Activated T-helper 1 cell treated with anti-CD3 and anti-CD28 coated beads, Interleukin-2, amount 50 U/mL, for 16 hours (primary cell): ENCODE measurements at places on chromosomes 1 and 21.

GRCh38 chr1:83960669-83961277, 38.2 kb downstream of the TTLL7 start:
- DNase-seq = no peak

DNA sequence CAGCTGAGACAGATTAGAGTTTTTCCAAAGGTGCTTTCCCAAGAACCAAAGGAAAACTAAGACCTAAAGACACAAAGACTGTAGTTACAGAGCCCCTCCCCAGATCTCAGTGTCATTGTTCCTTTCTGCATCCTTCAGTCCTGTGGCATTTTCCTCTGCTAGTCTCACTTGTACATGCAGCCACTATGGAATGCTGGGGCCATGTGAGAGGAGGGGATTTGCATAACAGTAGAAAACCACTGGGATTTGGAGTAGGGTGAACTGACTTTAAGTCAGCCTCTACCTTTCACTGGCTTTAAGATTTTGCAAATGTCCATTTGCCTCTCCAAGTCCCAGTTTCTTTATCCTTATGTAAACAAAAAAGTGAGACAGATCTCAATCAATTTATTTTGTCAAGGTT, 119.4 kb upstream of the F3 start:
- DNase-seq = no peak

GRCh38 chr1:110876748-110877341, 3.9 kb downstream of the CD53 start:
- DNase-seq = no peak

DNA sequence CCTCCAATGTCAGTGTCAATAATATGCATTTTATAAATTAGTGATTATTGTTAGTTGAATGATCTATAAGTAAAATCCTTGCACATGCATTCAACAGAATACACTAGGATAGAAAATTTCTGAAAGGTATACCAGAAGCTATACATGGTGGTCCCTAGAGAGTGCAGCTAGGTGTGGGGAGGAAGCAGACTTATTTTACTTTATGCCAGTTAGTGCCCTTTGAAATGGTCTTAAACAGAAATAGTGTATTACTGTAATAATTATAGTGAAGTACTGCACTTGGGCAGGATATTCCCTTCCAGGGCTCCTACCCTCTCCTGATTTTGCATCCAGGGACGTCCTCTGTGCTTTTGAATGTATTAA, 23.2 kb upstream of the WDR26 start:
- no peak for DNase-seq

- no peak for DNase-seq
Measured at GRCh38 chr1:63829349-63830327, 55.8 kb downstream of the ROR1 start.

DNA sequence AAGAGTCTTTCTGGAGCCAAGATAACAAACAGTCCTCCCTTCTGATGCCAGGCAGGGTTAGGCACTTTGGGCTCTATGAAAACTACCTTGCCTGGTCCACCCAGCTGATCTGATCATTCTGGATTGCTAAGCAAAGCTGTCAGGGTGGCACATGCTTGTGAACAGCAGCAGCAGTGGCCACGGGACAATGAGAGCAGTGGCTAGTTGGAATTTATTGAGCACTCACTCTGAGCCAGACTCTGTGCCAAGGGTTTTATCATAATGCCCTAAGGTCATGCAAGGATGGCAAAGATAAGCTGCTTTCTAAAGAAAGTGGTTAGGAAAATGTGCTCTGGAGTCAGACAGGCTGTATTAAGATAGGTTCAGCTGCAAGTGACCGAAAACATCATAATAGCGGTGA, 390.4 kb upstream of the VAMP3 start:
- no peak for DNase-seq

GRCh38 chr1:152001631-152002584, 8.2 kb upstream of the S100A10 start:
- DNase-seq = peak; percentile 57

DNA sequence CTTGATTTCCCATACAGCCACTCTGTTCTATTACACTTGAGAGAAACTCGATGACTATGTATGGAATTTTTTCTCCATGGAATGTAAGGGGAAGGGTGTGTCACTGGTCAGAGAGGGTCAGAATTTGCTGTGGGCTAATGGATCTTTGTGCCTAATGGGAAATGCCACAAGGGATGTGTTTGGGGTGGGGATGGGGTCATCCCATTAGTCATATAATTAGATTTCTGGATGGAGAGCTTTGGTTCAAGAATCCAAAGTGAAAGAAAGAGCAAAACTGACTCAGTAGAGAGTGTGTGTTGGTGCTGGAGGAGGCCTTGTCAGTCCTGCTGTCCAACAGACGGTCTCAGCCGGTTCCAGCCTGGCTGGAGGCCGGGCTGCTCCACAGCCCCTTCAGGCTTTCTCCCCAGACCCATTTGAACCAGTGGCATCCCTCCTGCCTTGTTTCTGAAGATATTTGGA, 86.4 kb downstream of the LAMC2 start:
- no peak for DNase-seq

DNA sequence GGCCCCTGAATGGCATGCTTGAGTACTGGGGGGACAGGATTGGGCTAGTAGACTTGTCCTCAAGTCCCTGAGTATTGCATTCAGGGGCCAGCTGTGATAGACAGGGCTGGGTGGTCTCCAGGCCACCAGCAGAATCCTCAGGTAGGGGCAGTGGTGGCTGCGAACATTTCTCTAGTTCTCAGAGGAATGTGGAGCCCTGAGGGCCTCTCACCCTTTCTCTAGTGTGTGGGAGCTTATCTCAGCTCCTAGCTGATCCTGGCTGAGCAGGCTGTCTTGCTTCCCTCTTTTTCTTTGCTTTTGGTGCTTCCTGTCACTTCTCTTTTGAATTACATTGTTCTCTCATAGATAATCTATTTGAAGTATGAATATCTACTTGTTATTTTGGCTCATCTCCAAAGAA, 30.0 kb upstream of the PM20D1 start:
- DNase-seq = no peak

- DNase-seq = no peak
Measured at GRCh38 chr1:171257607-171258076, 9.3 kb downstream of the FMO1 start.

DNA sequence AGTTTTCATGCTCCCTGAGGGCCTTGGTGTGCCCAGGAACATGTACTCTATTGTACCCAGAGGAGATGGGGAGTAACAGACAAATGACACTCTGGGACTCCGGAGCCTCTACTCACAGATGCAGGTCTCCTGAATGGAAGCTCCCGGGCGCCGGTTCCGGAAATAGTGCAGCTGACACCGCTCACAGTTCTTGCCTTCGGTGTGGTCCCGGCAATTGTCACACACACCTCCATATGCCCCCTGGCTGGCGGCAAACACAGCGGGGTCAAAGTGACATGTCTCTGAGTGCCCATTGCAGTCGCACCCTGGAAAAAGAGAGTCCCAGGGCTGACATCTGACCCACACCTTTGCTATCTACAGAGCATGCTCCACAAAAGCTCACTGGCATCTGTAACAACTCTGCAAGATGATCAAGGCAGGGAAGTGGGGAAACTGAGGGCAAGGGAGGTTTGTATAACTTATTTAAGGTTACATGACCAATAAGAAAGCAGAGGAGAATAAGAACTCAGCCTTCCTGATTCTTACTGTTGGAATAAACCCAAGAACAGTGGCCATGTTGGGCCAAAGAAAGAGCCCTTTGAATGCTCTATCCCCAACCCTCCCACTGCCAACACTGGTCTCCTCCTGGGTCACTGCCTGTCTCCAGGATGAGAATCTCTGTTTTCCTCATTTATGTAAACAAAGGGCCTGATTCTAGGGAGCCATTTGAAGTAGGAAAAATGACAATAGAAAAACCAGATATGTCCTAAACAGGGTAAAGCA, 22.4 kb downstream of the LAMB3 start:
- DNase-seq = no peak

GRCh38 chr1:118827636-118828035, 160.5 kb downstream of the TBX15 start:
- DNase-seq = no peak

DNA sequence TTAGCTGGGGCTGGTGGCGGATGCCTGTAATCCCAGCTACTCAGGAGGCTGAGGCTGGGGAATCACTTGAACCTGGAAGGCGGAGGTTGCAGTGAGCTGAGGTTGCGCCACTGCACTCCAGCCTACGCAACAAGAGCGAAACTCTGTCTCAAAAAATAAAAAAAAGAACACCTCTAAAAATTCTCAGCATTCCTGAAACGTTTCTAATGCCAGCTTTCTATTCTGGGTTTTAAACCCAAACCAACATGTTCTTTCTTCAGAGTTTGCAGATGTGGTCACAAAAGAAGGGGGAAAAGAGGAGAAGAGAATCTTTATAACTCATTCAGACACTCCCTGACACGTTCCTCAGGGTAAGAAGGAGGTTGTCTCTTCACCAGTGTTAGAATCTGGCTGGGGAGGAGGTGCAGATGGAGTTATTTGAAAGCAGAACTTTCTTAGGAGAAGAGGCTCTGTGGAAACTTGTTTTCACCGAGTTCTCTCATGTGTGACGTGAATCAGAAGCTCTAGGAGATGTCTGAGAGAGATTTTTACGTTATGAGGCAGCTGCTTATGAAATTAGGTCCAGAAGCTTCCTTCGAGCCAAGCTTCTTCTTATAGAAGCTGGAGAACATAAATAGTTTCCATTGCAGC, 17.8 kb upstream of the CNR2 start:
- DNase-seq = no peak

DNA sequence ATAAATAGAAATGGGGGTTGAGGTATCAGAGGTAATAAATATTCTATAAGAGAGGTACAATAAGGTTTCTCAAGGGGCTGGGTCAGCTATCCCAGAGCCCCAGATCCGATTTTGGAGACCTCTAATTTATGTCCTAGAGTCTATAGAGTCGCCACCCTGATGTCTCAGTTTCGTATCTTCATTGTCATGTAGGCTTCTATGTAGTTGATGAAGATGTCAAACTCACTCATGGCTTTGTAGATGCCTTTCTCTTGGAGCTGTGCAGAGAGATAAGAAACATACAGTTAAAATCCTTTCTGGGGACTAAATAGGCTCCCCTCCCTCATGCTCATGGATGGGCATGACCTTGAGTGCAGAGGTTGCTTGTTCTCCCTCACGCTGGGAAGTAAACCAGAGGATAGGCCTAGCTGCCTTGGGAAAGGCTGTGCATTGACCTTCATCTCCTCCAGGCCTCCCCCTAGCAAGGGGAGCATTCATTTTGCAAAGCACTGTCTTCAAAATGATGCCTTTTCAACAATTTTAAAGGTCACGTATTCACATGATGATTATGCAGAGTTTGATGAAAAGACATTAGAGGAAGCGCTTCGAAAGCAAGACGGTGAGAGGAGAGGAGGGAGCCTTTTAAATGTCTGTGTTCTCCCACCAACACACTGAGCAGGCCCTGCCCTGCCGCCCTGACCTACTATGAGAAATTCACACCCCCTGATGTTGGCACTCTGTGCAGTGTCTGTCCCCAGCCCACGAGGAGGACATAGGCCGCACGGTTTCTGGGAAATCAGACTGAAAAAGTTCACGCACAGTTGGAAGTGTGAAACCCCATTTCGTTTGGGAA, 1.9 kb upstream of the IL19 start:
- DNase-seq = no peak

- DNase-seq = no peak
Measured at GRCh38 chr1:206663832-206664652, 20.7 kb upstream of the MAPKAPK2 start.

GRCh38 chr1:170823120-170823519, 112.2 kb upstream of the MROH9 start:
- no peak for DNase-seq

DNA sequence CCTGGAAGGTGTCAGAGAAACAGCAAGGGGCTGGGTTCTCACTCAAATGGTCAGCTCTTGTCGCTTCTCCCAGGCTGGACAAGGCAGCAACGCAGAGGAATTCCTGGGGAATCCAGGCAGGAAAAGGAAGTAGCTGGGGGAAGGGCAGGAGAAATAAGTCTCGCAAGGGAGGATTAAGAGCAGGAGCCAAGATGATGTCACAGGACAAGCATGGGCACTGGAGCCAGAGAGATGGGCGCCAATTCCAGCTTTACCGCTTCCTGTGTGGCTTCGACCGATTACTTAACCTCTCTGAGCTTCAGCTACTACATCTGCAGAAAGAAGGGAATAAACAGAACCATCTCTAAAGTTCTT, 70.5 kb downstream of the SSBP3 start:
- no peak for DNase-seq

DNA sequence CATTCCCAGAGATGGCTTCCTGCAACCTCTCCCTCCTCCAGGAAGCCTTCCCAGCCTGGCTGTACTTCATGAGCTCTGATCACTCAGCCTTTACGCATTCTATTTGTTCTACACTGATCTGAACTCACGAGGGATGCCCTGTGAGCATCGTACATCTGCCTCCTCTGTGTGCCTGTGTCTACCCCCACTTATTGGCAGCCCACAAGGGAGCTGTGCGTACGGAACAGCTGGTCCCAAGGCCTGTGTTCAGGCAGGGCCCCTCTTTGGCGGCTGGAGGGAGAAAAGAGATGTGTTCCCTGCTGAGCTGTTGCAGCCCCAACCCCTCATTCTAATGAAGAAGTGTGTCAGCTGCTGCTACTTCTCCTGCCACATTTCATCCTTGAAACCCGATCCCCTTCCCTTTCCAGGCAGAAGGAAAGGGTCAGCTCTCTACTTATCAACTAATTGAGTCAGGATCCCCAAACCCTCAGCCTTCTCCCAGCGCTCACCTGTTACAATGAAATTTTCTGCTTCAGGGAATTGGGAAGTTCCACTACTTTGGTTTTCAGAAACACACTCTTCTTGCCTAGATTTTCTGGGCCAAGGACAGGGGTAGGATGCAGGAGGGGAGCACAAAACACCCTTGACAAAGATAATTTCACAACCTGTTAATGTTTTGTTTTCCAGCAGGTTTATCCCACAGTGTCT, 3.2 kb downstream of the INKA2 start:
- DNase-seq = no peak

DNA sequence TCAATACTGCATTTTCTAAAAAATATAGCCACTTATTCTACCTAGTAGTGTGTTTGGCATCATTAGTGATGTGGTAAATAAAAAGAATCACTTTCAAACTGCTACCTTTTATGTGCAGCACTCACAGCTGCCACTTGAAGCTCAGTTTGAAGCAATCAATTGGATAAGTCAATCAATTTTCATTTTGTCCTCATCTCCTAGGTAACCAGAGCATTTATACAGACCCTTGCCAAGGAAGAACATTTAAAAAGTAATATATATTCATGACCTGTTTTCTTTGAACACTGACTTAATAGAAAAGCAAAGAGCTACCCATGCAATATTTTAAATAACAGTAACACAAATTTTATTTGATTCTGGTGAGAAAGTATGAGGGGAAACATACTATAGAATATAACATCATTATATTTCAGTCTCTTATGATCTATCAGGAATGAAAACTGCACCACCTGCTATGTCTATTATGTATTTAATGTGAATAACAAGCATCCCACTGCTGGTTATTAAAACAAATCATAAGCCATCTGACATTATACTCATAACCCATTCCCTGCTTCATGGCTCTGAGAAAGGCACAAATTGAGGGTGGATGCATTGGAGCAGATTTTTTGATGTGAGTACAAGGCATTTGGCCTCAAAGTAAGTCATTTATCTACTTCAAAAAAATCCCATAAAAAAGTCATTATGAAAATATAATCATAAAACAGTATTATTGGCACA, 168.4 kb upstream of the C21orf91 start:
- DNase-seq = no peak

GRCh38 chr1:178727014-178727895, 2.2 kb downstream of the RALGPS2 start:
- no peak for DNase-seq
